ENCODE measurements at places on chromosomes 2 and 18. TPM values are rescaled to one million over a fixed set of nuclear protein-coding genes. Genes with fewer than 3 reads are reported as not detected.

Gene MC5R
- not detected for total RNA-seq

Gene KCNIP3
- total RNA-seq: 0.65 TPM

Gene HES6
- 1.3 TPM for total RNA-seq

Gene LHCGR
- not detected for total RNA-seq

Gene ARHGEF4
- 4.7 TPM for total RNA-seq

Gene SERPINB2
- total RNA-seq: 14.4 TPM

Gene ERMN
- total RNA-seq: 1.1 TPM

Gene SERPINB12
- total RNA-seq: not detected

Gene ST6GAL2
- total RNA-seq: 0.07 TPM

Gene SPP2
- not detected for total RNA-seq

Gene TAF4B
- 3.3 TPM for total RNA-seq

Gene HMSD
- total RNA-seq: not detected

Gene ACOXL
- total RNA-seq: not detected

Gene PNKD
- 27.8 TPM for total RNA-seq

Gene BCL11A
- 0.20 TPM for total RNA-seq

Gene TET3
- total RNA-seq: 4.5 TPM

Gene TMEM169
- total RNA-seq: 0.83 TPM

Gene ZBTB7C
- 0.46 TPM for total RNA-seq

Gene CCDC148
- total RNA-seq: 0.43 TPM

Gene CHRNG
- total RNA-seq: not detected

Gene TMEM37
- not detected for total RNA-seq

Gene MRPS5
- 39.5 TPM for total RNA-seq

Gene LOXHD1
- total RNA-seq: not detected

Gene NEURL3
- not detected for total RNA-seq

Gene COL6A3
- 2,074 TPM for total RNA-seq

Gene SERPINB3
- 0.07 TPM for total RNA-seq

Gene ZSWIM2
- 0.10 TPM for total RNA-seq

Gene HOXD3
- total RNA-seq: 0.26 TPM

Gene CD28
- not detected for total RNA-seq

Gene NBAS
- total RNA-seq: 110 TPM

Gene ELOA2
- not detected for total RNA-seq

Gene FLACC1
- total RNA-seq: 1.3 TPM

Gene ASXL3
- under 0.01 TPM for total RNA-seq

Gene REG3A
- not detected for total RNA-seq

Gene CFC1
- total RNA-seq: not detected

Gene TTN
- total RNA-seq: 3.3 TPM
